ENCODE measurements at places on chromosomes 7 and 10. TPM values are rescaled to one million over a fixed set of nuclear protein-coding genes. Genes with fewer than 3 reads are reported as not detected.

- no peak for DNase-seq
These were observed 21.6 kb downstream of the NUB1 start for GRCh38 chr7:151363182-151363581.

DNA sequence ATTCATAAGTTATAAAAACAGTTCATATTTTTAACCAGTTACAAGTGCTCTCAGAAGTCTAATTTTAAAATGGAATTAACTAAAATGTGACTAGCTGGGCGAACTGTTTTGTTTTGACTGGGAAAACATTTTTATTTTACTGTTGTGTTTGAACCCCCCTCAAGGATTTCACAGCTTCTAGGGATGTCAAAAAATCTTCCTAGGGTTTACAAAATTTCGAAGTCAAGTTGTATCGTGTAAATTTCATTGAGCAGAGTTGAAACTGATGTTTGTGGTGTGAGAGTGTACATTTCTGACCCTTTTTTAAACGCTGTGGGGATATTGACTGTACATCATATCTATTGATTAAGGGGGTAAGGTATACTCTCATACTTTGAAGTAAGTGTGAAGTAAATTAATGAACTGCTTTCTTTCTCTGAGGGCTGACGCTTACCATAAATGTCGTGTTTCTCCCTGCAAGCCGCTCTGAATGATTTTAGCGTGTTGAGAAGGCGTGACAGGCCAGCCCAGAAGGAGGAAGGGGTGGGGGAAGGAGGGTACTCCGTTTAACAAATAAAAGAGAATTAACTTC lies 1.8 kb upstream of the SP8 start:
- no peak for DNase-seq

DNA sequence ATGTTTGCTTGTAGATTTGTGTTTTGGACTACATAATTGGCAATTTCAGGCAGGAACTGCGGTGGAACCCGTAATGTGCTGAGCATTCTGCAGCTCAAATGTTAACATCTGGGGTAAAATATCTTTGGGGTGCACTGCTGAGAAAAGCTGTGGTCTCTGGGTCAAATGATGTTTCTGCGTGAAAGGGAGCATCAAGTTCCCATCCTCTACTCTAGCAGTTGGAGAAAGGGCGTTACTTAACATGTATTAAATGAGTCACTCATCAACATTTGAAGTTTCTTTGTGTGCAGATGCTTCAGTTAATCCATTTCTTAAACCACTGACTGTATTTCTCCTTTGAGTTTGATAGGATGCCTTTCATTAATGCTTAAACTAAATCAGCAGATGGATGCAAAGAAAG lies 273.1 kb upstream of the PITRM1 start:
- DNase-seq: no peak

- DNase-seq: no peak
These were observed 37.0 kb downstream of the RBM20 start for GRCh38 chr10:110681023-110681681.

DNA sequence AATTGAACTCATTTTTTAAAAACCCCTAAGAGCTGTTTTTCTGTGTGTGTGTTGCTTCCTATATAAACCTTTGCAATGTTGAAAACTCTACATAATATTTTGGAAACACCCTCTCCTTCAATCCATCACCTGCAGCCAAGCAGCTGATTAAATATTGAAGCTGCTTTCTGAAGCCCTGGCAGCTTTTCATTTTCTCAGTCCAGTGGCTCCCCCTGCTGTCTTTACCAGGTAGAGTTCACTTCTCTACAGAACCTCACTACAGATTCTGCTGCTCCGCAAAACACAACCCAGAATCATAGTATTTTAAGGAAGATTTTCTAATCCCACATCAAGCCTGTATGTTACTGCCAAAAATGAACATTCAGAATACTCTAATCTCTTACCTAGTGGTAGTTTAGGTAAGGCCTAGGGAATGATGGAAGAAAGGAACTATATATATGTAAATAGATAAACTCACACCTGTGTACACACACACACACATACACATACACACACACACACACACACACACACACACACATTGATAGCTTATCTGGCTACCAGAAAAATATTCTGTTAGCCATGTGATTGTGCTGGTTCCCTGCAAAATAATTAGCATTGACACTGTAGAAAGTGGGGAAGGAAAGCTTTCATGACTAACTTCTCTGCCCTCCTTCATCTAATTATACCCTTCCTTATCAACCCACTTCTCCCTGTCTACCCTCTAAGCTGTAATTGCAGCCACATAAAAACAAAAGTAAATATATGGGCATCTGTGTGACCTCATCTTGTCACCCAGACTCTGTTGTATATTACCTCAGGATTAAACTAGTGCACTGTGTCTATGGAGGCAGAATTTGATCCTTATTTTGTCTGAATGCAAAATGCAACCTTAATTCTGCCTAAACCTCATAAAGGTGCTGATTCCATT lies 229.5 kb upstream of the FZD1 start:
- peak; percentile 61 for DNase-seq

- no peak for DNase-seq
These were observed 5.9 kb downstream of the LRRC4 start for GRCh38 chr7:128025380-128025779.

DNA sequence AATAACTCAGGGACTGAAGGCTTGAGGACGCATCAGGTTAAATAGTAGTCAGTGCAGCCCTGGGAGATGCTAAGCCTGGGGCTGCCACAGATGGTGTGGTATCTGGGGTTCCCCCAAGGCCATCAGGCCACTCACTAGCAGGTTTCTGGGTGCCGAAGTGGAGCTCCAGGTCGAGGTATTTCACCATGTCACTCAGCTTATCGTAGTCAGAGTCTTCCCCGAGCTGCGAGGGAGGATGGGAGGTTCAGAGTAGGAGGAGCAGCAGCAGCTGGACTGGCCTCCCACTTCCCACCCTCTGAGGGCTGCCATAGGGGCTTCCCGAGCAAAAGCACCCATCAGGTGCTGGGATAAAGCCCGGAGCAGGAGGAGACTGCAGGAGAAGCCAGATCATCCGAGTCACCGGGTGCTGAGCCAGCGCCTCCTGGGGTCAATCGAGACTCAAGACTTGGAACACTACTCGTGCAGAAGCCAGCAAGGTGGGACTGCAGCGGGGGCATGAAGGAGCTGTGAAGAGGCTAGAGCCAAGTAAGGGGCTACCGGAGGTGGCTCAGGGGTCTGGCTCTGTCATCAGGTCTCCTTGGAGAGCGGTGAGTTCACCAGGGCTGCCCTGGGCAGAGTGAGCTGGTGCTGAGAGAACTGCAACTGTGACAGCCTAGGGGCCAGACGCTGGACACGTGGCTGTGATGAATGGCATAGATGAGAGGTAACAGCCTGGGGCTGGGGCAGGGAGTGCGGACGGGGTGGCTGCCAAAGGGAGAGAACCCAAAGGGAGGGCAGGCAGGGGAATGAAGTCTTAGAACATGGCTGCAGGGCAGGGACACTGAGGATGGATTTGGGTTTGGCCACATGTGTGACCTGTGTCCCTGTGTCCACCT lies 45.3 kb downstream of the GRID2IP start:
- DNase-seq: no peak

DNA sequence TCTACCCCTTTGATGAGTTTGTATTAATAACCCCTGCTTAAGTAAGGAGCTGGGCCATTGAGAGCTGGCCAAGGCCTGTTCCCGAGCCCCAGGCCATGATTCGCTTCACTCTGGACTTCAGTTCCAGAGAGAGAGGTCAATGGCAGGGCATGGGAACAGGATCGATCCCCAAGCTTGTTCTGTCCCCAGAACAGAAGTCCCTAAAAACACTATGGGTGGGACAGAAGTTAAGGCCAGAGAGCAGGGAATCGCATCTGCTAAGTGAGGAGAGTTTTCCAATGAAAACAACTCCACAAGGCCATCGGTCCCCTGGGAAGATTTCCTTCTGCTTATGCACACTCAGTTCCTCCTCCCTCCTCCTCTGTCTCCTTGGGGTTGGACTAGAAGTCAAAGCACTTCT lies 159.6 kb downstream of the LSM5 start:
- DNase-seq: no peak

DNA sequence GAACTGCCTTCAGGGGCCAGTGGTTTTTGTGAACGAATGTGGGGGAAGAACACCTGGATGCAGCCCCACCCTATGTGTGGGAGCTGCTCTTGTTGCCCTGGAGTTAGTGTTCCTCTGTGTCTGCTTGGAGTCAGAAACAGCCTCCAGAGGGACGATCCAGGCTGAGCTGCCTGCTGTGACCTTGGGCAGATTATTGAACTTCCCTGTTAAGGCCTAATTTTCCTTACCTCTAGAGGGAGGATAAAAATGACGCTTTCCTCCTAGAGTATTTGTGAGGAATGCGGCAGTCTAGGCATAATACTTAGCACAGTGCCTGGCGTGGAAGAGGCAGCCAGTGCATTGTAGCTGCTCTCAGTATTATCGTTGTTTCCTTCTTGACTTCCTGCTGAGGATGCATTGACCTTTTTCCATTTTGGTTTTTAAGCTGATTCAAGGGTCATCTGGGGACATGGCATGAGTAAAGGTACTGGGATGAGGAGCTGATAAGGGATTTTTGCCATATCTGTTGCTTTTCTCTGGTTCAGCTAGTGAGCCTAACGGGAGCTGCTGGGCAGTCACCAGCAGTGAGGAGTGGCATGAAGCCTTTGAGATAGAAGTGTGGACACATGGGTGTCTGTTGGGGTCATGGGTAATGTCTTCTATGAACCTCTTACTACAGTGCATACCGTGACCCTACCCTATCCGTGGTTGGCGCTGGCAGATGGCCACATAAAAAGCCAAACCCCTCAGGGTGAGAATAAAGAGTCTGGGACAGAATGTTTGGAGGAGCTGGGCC lies 6.4 kb downstream of the ZFYVE27 start:
- no peak for DNase-seq

GRCh38 chr7:113371416-113372043 lies 253.2 kb upstream of the SMIM30 start:
- no peak for DNase-seq

DNA sequence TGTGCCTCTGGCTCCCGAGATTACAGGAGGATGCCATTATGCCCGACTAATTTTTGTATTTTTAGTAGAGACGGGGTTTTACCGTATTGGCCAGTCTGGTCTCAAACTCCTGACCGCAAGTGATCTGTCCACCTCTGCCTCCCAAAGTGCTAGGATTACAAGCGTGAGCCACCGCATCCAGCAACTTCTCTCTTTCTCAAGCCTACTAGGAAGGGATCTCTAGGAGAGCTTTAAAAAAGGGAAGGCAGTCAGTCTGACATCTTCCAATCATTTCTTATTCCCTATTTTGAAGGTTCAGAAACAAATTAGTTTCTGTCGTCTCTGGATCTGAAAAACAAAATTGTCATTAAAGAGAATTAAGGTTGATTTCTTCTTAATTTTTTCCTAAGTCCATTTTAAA lies 2.5 kb upstream of the TMEM26 start:
- DNase-seq: no peak

DNA sequence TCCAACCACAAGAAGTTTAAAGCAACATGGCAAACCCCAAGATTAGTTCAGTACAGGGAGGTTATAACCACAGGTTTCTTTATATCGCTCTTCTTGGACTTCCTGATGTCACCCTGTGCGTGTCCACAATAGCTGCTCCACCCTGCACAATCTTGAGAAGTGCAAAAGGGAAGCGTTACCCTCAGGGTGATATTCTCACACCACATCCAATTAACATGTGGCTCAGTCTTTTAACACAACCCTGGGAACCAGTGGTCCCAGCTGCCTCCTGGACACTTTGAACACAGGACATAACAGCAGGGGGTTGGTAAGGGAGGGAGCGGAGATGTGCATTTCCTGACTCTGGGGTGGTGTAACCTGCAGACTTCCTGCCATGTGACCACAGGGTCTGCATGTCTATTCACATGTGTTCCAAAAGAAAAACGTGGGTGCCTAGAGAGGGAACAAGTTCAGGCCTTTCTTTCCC lies 64.6 kb downstream of the GSAP start:
- no peak for DNase-seq

- DNase-seq: no peak
These were observed 70.6 kb downstream of the COL13A1 start for GRCh38 chr10:69872323-69872722.

DNA sequence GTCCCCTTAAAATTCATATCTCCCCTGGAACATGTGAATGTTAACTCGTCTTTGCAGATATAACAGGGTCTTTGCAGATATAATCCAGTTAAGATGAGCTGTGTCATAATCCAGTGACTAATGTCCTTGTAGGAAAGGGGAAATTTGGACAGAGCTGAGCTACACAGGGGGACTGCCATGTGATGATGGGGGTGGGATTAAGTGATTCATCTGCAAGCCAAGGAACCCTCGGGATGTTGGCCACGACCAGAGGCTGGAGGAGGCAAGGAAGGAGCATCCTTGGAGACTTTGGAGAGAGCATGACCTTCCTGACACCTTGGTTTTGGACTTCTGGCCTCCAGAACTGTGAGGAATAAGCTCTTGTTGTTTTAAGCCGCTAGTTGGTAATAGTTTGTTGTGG lies 153.9 kb upstream of the PCBD1 start:
- no peak for DNase-seq

DNA sequence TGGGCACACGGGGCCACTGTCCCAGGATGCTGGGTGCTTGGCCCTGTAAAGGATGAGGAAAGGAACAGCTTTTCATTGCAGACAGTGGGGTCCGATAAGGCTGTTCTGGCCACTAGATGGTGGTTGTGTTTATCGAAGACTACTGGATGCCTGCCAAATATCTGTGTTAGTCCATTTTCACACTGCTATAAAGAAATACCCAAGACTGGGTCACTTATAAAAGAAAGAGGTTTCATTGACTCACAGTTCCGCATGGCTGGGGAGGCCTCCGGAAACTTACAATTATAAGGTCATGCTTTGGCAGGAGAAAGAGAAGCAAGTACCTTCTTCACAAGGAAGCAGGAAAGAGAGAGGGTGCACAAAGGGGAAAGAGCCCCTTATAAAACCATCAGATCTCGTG lies 32.2 kb upstream of the GARS1 start:
- DNase-seq: no peak

Gene ANKRD1
- total RNA-seq: 8,672 TPM

Gene HIF1AN
- 11.3 TPM for total RNA-seq

Gene JCAD
- total RNA-seq: 39.8 TPM

Gene HACD1
- 143 TPM for total RNA-seq

Gene RSPH10B2
- 0.19 TPM for total RNA-seq

Gene METTL2B
- total RNA-seq: 13.3 TPM

Gene PIP
- total RNA-seq: not detected

Gene NUP42
- total RNA-seq: 30.6 TPM

Gene OR2A42
- 0.11 TPM for total RNA-seq
